ENCODE measurements at places on chromosomes 3 and 15.

DNA sequence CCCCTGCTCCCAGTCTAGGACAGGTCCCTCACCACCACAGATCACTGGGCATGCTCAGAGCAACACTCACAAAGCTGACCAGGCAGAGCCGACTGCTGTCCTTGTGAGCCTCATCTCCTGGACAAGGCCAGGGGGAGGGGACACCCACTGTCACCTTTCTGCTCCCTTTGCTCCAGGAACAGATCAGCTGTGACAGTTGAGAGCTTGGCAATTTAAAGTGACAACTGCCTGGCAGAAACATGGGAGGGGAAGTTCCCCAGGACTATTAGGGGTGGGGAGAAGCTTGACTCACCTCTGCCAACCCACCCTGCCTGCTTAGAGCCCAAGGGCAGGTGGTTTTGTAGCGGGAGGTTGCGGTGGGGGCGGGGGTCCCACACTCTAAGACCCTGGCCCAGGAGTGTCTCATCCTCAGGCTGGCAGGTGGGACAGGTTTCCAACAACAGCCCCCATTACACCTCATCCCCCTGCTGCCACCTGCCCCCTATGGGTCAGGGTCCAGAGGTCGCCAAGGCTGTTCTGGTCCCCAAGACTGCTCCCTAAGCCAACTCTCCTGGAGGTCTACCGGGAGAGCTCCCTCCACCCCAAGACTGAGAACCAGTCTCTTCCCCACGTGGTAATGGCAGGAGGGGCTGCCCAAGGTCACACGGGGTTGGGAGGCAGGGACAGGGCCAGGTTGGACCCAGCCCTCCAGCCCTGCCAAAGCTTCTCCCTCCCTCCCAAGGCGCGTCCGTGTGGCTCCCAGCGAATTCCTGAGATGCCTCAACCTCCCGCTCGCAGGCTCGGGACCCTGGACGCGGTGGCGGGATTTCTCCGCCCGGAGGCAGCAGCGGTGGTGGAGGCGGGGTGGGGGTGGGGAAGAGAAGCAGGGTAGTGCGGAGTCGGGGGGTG, 80.4 kb downstream of the IQSEC1 start:
- H3K27ac ChIP-seq: no peak overlapping the region
- H3K27me3 ChIP-seq: no peaks in the 10 kb centered on the region
- peak overlapping the region; percentile 79 for H3K4me3 ChIP-seq
- no peaks in the 10 kb centered on the region for H3K36me3 ChIP-seq
- peak; percentile 39 for DNase-seq

GRCh38 chr3:107650788-107651187, 128.0 kb downstream of the BBX start:
- H3K4me1 ChIP-seq: no peaks in the 10 kb centered on the region
- H3K36me3 ChIP-seq: no peaks in the 10 kb centered on the region
- H3K27me3 ChIP-seq: no peaks in the 10 kb centered on the region

DNA sequence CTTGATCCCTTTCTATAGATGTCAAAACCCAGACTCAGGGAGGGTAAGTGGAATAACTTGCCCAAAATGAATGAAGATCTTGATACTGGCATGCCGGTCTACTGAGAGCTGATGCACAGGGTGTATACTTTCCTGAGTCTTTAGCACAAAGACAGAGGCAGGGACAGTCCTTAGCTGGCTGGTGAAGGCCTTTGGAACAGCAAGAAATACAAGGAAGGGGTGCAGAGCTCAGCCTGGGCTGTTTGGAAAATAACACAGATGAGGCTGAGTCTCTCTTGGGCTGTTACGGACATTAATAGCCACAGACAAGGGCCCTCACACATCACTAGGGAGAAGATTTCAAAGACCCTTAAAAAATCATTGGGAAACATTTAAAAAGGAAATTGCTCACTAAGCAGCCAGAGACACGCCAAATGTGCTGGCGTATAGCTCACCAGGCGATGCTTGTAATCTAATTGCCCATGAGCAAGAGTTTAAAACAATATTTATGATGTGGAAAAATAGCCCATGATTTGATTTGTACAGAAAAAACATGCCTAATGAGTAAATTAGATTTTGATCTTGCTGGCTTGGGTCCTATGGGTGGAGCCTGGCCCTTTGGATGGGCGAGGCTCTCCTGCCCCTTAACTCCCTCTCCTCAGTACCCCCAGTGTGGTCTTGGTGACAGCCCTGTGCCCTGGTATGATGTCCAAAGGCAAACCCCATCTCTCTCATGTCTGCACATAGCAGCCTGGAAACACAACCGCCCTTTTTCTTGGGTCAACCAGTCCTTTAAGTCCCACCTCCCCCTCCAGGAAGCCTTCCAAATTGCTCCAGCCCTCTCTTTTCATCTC, 81.8 kb upstream of the MRPS22 start:
- no peak overlapping the region for H3K27ac ChIP-seq
- H3K36me3 ChIP-seq: no peaks in the 10 kb centered on the region
- no peak for DNase-seq
- H3K4me1 ChIP-seq: no peaks in the 10 kb centered on the region
- no peaks in the 10 kb centered on the region for H3K27me3 ChIP-seq
- no peak overlapping the region for H3K4me3 ChIP-seq

DNA sequence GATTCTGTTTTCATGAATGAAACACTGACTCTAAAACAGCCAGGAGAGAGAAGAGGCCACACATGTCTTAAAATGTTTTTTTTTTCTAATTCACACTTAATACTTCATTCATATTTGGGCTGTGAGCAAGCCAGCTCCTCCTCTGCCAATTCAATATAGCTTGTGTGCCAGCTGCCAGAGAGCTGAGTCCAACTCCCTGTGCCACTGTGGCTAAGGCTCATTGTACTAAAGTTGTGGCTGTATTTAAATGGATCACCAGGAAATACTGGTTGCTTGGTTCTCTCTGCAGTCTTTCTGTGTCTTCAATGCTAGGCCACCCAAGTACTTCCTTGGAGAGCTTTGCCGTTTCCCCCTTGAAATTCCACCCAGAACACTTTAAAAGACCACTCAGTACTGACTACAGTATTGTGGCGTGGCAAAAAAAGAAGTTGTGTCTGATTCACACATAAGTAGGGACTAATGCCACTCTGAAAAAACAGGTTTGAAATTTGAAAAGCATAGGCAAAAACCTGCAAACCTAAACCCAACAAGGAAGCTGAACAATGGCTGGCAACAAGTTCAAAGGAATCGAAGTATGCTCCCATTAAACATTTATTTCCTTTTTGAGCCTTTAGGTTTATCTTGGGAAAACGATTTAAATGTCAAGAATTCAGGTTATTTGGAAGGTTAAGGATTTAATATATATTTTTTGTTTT, 524.7 kb downstream of the DIPK2A start:
- H3K4me1 ChIP-seq: no peaks in the 10 kb centered on the region
- no peak for DNase-seq
- no peak overlapping the region for H3K4me3 ChIP-seq
- no peaks in the 10 kb centered on the region for H3K36me3 ChIP-seq

DNA sequence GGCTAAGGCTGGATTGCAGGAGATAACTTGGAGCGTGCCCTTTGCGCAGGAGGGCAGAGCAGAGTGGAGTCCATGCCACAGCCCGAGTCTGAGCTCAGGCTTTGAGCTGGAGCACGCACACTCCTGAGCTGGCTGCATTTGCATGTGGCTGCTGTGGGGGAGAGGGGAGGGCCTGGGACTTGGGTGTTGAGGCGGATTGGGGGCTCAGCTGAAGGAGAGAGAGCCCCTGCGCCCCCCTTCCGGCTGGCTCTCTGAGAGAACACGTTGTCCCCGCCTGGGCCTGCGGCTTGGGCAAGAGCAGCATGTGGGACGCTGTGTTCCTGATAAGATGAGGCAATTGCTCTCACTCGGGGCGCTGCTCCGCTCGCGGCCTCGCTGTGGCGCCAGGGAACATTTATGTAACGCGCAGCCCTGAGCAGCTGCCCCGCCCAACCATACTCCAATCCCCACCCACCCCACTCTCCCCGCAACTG, 39.1 kb downstream of the KLF13 start:
- no peaks in the 10 kb centered on the region for H3K27me3 ChIP-seq
- H3K4me1 ChIP-seq: peaks cover 38% of the 10 kb centered on the region
- H3K27ac ChIP-seq: no peak overlapping the region
- H3K4me3 ChIP-seq: no peak overlapping the region

DNA sequence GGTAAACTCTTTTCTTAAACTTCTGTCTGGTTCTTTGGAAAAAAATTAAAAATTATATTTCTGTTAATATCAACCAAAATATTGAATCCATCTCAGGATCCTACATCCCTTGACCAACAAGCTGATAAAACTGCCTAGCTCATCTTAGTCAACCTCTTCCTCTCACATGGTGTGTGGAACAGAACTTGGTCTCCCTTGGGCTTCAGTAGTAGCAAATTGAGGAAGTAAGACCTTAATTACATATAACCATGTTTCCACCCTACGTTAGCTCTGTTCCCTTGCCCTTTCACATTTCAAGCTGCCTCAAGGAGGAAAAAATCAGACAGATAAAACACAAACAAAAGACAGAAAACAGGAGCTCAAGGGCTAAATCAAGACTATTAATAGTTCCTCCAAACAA, 116.4 kb downstream of the GREM1 start:
- no peak overlapping the region for H3K4me3 ChIP-seq
- peaks cover 7% of the 10 kb centered on the region for H3K4me1 ChIP-seq
- no peak overlapping the region for H3K27ac ChIP-seq
- no peaks in the 10 kb centered on the region for H3K27me3 ChIP-seq

GRCh38 chr3:188434594-188434993, 280.6 kb downstream of the LPP start:
- H3K27ac ChIP-seq: peak overlapping the region; percentile 34
- H3K36me3 ChIP-seq: no peaks in the 10 kb centered on the region
- H3K27me3 ChIP-seq: no peaks in the 10 kb centered on the region

GRCh38 chr15:60721257-60721626, 242.3 kb upstream of the ICE2 start:
- H3K27me3 ChIP-seq: no peaks in the 10 kb centered on the region
- H3K27ac ChIP-seq: no peak overlapping the region
- H3K4me1 ChIP-seq: no peaks in the 10 kb centered on the region
- no peaks in the 10 kb centered on the region for H3K36me3 ChIP-seq

GRCh38 chr15:101071651-101072050, 152.5 kb downstream of the LRRK1 start:
- H3K36me3 ChIP-seq: peaks cover 11% of the 10 kb centered on the region
- H3K27me3 ChIP-seq: no peaks in the 10 kb centered on the region
- H3K4me1 ChIP-seq: peaks cover 20% of the 10 kb centered on the region
- H3K4me3 ChIP-seq: no peak overlapping the region

- H3K27me3 ChIP-seq: no peaks in the 10 kb centered on the region
- H3K36me3 ChIP-seq: no peaks in the 10 kb centered on the region
- DNase-seq: no peak
- no peak overlapping the region for H3K4me3 ChIP-seq
Observed at GRCh38 chr15:90744759-90745402, 27.7 kb downstream of the BLM start.

- no peak for DNase-seq
- H3K27ac ChIP-seq: no peak overlapping the region
- peaks cover 61% of the 10 kb centered on the region for H3K36me3 ChIP-seq
- H3K27me3 ChIP-seq: no peaks in the 10 kb centered on the region
Observed at GRCh38 chr3:185653949-185654757, 68.1 kb downstream of the SENP2 start.

GRCh38 chr3:138338811-138339210, 9.2 kb upstream of the NME9 start:
- no peak overlapping the region for H3K27ac ChIP-seq
- peaks cover 10% of the 10 kb centered on the region for H3K27me3 ChIP-seq
- H3K4me3 ChIP-seq: no peak overlapping the region
- no peak for DNase-seq
- no peaks in the 10 kb centered on the region for H3K36me3 ChIP-seq

- no peak overlapping the region for H3K4me3 ChIP-seq
- H3K27me3 ChIP-seq: no peaks in the 10 kb centered on the region
- peaks cover 24% of the 10 kb centered on the region for H3K36me3 ChIP-seq
- DNase-seq: no peak
- no peak overlapping the region for H3K27ac ChIP-seq
Observed at GRCh38 chr15:72482275-72482674, 8.1 kb downstream of the ARIH1 start.

GRCh38 chr3:5052247-5052646, 69.8 kb upstream of the ARL8B start:
- no peaks in the 10 kb centered on the region for H3K36me3 ChIP-seq
- H3K4me3 ChIP-seq: no peak overlapping the region
- no peak overlapping the region for H3K27ac ChIP-seq
- H3K27me3 ChIP-seq: peaks cover 3% of the 10 kb centered on the region
- DNase-seq: no peak
- peaks cover 5% of the 10 kb centered on the region for H3K4me1 ChIP-seq

GRCh38 chr3:126995926-126996512, 13.1 kb downstream of the PLXNA1 start:
- no peaks in the 10 kb centered on the region for H3K27me3 ChIP-seq
- H3K36me3 ChIP-seq: peaks cover 100% of the 10 kb centered on the region
- no peak overlapping the region for H3K27ac ChIP-seq
- no peak for DNase-seq
- H3K4me3 ChIP-seq: no peak overlapping the region

DNA sequence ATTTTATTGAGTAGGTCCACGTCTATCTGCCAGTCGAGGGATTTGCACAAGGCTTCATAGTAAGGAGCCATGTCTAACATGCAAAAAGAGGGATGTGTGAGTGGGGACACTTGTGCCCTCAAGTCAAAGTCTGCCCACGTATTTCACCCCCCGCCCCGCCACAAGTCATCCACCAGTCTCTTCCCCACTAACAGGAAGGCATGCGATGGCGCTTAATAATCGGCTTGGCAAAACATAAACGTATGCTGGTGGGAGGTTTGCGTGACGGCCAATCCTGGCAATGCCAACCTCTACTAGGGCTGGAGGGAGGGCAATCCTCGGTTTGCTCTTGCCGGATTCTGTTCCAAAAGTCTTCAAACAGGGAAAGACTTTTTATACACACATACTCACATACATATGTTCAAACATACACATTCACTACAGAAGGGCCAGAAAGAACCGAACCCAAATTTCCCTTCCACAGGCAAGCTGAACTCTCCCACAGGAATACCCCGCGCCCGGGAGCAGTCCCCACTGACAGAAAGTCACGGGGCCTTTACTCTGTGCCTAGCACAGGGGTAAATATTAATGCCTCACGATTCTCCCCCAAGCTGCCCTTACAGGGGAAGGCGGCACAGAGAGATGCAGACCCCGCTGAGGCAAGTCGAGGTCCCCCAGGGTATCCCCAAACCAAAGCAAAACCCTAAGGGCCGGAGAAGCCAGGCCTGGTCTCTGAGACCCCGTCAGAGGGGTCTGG, 675 bp downstream of the PSMD6 start:
- no peaks in the 10 kb centered on the region for H3K27me3 ChIP-seq
- no peak overlapping the region for H3K27ac ChIP-seq
- DNase-seq: peak; percentile 38
- peaks cover 7% of the 10 kb centered on the region for H3K4me1 ChIP-seq
- peak overlapping the region; percentile 88 for H3K4me3 ChIP-seq

DNA sequence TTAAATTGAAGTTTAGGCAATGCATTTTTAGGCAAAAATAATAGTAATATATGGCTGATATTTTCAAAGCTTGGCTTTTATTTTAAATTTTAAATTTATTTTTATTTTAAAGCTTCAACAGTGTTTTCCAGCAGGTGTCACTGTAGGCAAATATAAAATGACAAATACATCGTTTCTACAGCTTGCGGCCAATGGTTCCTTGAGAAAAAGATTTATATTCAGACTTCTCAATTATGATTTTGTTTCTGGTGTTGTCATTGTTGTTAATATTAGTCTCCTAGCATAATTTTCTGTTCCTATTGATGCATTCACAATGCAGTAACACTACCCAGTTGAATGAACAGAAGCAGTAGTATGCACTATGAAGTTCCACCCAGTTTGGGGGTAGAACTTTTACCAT, 220.7 kb upstream of the DNAJC19 start:
- no peaks in the 10 kb centered on the region for H3K27me3 ChIP-seq
- H3K27ac ChIP-seq: no peak overlapping the region
- H3K4me3 ChIP-seq: no peak overlapping the region

Measured in mesenchymal stem cell (in vitro differentiated cells and primary cell).